ENCODE measurements at places on chromosomes 6 and 20. TPM values are rescaled to one million over a fixed set of nuclear protein-coding genes. Genes with fewer than 3 reads are reported as not detected.

- no peak for DNase-seq
Measured at GRCh38 chr6:41071501-41071922, 644 bp downstream of the OARD1 start.

The ULBP1 gene
- polyA plus RNA-seq: 0.20 TPM

- DNase-seq: no peak
Measured at GRCh38 chr6:39300739-39301138, 13.5 kb downstream of the KCNK17 start.

- DNase-seq: no peak
Measured at GRCh38 chr6:7933794-7934193, 23.2 kb upstream of the TXNDC5 start.

DNA sequence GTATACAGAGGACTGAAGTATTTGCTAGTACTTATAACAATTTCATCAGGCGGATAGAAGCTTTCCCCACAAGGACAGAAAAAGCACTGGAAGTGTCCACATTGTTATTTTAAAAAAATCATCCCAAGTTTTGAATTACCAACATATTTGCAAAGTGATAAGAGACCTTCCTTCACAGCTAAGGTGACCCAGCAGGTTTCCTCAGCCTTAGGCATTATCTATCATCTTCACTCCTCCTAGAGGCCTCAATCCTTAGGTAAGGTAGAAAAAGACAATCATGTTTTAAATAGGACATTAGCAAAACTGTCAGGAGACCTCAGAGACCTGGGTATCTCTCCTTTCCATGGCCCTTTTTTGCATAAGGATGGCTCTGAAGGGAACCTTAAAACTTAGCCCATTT is 72.5 kb upstream of the CHD6 start:
- no peak for DNase-seq

The TUBB2B gene
- 4.7 TPM for polyA plus RNA-seq

- DNase-seq: peak; percentile 85
Measured at GRCh38 chr6:101396548-101397173, 3.2 kb downstream of the GRIK2 start.

DNA sequence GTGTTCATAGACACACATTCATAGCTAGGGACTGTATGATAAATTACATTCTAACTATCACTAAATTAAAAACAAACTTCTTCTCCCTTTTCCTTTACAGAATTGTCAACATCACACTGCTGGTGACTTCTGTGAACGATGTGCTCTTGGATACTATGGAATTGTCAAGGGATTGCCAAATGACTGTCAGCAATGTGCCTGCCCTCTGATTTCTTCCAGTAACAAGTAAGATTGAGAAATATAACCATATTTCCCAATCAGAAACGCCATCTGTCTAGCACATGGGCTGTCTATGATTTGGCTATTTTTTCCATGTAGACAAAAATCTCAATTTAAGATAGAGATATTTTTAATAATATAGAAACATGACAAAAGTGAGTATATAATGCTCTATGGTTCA is 367.7 kb downstream of the ARHGAP18 start:
- no peak for DNase-seq

- no peak for DNase-seq
Measured at GRCh38 chr6:131949620-131949908, 1.6 kb downstream of the CCN2 start.

The SRMS gene
- not detected for polyA plus RNA-seq

The SOBP gene
- polyA plus RNA-seq: 10.4 TPM

The SIRPA gene
- polyA plus RNA-seq: 19.5 TPM

- DNase-seq: no peak
Measured at GRCh38 chr6:16109659-16110305, 19.1 kb upstream of the MYLIP start.

The LGSN gene
- polyA plus RNA-seq: not detected

The PNLDC1 gene
- 0.43 TPM for polyA plus RNA-seq

DNA sequence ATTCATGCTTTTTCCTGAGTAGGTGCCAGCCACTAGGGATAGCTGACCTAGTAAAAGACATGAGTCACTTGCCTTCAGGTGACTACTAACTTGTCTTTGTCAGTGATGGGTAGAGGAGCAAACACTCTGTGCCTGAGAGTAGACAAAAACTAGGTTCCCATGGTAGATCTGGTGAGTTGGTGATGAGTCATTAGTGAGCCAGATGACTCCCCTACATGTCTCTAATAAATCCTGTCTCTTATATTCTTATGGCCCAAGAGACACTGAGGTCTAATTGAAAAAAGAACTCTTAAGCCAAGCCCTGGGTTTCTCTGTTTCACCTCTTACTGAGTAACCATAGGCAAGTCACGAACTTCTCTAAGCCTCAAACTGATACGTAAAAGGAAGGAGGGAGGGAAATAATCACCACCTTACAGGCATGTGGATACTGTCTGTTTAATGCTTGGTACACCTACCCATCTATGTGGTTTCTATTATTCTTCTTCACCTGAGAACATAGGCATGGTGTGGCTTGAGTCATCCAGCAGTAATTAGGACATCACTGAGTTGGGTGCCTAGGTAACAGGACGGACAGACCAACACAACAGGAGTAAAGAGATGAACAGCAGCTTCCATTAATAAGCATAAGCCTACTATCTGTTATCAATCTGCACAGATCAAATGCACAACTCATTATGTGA is 20.3 kb downstream of the TTPAL start:
- no peak for DNase-seq

The OR2B6 gene
- polyA plus RNA-seq: not detected

- no peak for DNase-seq
Measured at GRCh38 chr6:167781066-167781767, 45.5 kb upstream of the AFDN start.

- DNase-seq: no peak
Measured at GRCh38 chr6:53889365-53889764, 94.6 kb downstream of the LRRC1 start.

- peak; percentile 90 for DNase-seq
Measured at GRCh38 chr6:30686009-30686907, at the start of gene PPP1R18. Gene PPP1R18 (minus strand): TSS chr6:30686645. CDS start chr6:30686018, 627 bp downstream.

- DNase-seq: no peak
Measured at GRCh38 chr6:35755278-35755924, 18.6 kb downstream of the ARMC12 start.

The EPB41L1 gene
- polyA plus RNA-seq: 12.1 TPM

The TENT5A gene
- polyA plus RNA-seq: 14.6 TPM

- no peak for DNase-seq
Measured at GRCh38 chr6:107794771-107795170, 29.3 kb downstream of the SCML4 start.

The KCNQ5 gene
- polyA plus RNA-seq: 0.25 TPM

DNA sequence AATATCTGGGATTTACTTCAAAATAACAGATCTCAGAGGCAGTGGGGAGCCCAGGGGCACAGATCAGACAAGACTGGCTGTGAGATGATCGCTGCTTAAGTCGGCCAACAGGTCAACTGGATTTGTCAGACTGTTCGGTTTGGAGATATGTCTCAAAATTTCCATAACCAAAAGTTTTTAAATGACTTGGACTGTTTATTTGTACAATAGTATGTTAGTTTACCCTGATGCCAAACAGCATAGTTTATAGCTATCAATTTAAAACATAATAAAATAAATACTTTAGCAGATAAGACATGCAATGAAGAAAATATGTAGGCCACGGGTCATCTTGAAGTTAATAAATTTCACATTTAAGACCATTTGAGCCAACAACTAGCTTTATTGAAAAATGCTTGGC is 126.7 kb downstream of the IRF4 start:
- DNase-seq: no peak

DNA sequence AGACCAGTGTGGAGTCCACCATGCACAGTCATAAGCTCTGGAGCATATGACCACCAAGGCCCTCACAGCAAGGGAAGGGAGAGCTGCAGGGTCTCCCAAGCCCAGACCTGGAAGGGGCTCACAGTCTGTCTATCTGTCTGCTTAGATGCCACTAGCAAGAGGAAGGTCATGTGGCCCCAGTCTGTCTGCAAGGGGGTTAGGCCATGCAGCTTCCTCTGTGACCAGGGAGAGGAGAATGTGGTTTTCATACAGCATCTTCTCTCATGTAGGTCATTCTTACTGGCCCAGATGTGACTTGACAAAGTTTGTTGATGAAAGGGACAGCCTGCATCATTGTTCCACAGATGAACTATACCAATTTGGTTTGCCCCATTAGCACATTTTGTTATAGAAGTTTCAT is 260.8 kb downstream of the FARS2 start:
- no peak for DNase-seq

DNA sequence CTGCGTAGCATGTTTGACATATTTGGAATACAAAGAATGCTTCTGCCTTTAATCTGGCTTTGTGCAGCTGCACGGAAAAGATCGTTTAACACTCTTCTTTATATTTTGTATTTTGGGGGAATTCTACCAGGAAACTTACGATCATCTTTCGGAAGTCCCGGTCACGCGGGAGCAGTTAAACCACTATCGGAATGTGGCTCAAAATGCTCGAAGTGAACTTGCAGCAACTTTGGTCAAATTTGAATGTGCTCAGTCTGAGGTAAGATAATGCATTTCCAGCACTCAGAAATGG is 42.3 kb downstream of the CCDC170 start:
- no peak for DNase-seq

Data from right cardiac atrium (tissue), 5 donors.